Activated T-helper 1 cell treated with anti-CD3 and anti-CD28 coated beads, Interleukin-12 subunit alpha, Interleukin-12 subunit beta, Interleukin-2, Interleukin-4 antibody, amounts not matched to agents 30 ng/mL and 10 ng/mL and 1 ng/mL, durations not matched to agents 14 hours and 24 hours and 36 hours (primary cell): ENCODE measurements at places on chromosomes 7 and 10.

DNA sequence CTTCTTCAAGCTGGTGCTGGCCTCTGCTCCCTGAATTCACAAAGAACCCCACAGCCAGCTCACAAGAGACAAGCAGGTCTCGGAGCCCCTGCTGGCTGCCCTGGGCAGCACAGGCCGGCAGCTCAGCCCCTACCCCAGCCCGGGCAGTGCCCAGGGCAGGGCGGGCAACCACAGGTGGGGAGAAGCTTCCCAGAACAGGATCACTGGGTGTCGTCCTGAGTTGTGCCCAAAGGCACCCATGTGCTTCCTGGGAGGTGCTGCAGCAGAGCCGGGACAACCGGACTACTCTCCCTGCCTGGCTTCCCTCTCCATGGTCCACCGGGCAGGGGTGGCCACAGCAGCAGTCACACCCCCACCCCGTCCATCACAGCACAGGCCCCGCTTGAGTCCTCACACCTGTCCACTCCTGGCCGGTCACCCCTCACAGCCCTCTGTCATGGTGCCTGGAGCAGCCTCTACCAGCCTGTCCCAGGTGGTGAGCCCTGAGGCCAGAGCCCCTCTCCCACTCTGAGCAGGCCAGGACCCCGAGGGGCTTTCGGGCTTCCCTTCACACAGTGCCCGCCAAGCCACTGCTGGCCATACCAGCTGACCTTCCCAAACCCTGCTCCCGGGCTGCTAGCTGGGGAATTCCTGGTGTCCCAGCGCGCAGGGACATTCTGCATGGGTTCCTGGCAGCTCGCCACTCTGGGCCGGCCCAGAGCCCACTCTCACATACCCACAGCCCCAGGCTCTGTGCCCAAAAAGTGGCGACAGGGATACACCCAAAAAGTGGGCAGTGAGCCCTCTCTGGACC is 3.1 kb downstream of the RASGEF1A start:
- H3K27ac ChIP-seq: no peak overlapping the region
- no peak overlapping the region for H3K4me3 ChIP-seq
- no peaks in the 10 kb centered on the region for H3K36me3 ChIP-seq
- DNase-seq: no peak

DNA sequence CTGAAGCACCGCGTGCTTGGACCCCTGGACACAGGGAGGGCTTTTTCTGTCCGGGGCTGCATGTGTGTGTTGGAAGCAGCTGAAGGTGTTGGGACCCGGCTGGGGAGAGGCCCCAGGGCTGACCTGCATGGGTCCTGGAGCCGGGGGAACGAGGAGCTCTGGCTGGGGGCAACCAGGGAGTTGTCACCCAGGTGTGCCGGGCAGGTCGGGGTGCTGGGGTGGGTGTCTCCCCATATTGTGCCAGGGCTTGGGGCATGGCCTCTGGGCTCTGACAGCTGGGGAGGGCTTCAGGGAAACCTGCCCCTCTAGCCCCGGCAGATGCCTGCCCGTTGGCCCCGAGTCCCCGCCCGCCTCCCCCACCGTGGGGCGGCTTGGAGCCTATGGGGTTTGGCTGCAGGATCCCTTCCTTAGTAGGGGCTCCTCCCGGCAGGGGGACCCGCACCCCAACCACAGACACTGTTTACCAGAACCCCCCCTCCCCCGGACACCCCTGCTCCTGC is 42.3 kb downstream of the UNCX start:
- H3K27me3 ChIP-seq: no peaks in the 10 kb centered on the region
- H3K4me3 ChIP-seq: no peak overlapping the region
- H3K27ac ChIP-seq: no peak overlapping the region

- H3K4me3 ChIP-seq: no peak overlapping the region
- peaks cover 8% of the 10 kb centered on the region for H3K27me3 ChIP-seq
- no peaks in the 10 kb centered on the region for H3K36me3 ChIP-seq
- no peak overlapping the region for H3K27ac ChIP-seq
- H3K4me1 ChIP-seq: no peaks in the 10 kb centered on the region
Observed at GRCh38 chr10:7625836-7626235, 40.9 kb downstream of the ITIH5 start.

DNA sequence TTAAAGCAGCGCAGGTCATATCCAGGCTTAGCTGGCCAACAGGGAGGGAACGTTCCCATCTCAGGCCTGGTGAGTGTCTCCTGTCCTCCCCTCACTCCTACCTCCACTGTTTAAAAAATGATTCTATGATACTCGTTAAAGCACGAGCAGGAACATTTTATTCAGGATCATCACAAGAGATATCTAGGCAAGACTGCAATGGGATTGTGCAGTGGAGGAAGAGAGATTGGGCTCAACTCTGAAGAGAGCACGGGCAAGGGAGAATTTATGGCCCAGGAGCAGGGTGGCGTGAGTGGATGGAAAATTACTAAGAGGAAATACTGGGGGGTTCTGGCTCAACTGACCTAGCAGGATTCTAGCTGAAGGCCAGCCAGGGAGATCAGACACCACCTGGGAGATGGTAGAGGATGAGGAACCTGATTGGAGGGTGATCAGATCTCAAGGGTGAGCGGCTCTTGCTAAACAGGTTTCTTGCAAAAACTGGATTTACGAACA is 9.0 kb upstream of the HSPB1 start:
- no peaks in the 10 kb centered on the region for H3K36me3 ChIP-seq
- peaks cover 7% of the 10 kb centered on the region for H3K27me3 ChIP-seq
- peaks cover 20% of the 10 kb centered on the region for H3K4me1 ChIP-seq

DNA sequence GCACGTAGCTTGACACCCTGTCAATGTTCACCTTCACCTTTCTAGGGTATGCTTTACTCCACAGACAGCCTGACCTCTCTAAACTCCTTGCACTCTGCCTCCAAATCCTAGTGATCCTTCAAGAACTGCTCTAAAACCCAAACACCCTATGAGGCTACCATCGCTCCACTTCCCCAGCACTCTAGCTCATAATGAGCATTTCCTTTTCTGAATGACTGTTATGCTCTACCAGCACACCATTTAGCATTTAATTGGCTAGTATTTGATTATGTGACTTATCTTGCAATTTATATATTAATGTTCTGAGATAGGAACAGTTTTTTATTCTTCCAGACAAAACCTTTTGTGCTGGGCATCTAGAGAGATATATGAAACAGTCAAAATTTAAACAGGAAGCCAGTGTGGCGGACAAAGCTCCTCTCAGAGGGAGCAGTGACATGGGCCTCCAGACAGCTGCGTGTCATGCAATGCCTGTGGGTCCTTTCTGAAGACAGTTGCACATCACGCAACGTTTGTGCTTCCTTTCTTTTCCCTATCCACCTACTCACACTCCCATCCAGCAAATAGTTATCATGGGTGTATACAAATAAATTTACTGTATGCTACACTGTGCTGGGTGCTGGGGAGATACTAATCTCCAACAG is 86.3 kb downstream of the ALOX5 start:
- H3K27me3 ChIP-seq: no peaks in the 10 kb centered on the region
- H3K36me3 ChIP-seq: peaks cover 39% of the 10 kb centered on the region
- H3K4me3 ChIP-seq: no peak overlapping the region

GRCh38 chr10:56329961-56330360 is 31.1 kb downstream of the ZWINT start:
- no peaks in the 10 kb centered on the region for H3K4me1 ChIP-seq
- no peak overlapping the region for H3K4me3 ChIP-seq
- DNase-seq: no peak
- no peak overlapping the region for H3K27ac ChIP-seq
- H3K27me3 ChIP-seq: peaks cover 2% of the 10 kb centered on the region

DNA sequence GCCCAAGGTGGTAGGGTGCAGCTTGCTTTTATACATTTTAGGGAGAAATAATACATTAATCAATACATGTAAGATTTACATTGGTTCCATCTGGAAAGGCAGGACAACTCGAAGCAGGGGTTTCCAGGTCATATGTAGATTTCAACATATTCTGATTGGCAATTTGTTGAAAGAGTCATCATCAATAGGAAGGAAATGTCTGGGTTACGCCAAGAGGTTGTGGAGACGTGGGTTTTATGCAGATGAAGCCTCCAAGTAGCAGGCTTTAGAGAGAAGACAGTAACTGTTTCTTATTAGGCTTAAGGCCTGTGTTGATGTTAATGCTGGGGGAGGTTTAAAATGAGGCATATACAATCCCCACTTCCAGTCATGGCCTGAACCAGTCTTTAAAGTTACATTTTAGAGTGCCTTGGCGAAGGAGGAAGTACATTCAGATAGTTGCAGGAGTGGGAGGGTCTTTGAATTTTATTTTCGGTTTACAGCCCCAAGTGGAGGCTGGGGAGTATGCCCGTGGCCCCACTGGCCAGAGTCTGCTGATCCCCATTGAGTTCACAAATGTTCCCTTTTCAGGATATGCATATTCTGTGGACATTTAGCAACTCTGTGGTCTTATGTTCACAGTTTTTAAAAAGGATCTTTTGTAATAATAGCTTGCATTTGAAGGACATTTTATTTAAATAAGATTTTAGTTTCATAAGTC is 166.0 kb upstream of the GDF10 start:
- no peaks in the 10 kb centered on the region for H3K4me1 ChIP-seq
- no peak overlapping the region for H3K4me3 ChIP-seq
- no peak for DNase-seq

DNA sequence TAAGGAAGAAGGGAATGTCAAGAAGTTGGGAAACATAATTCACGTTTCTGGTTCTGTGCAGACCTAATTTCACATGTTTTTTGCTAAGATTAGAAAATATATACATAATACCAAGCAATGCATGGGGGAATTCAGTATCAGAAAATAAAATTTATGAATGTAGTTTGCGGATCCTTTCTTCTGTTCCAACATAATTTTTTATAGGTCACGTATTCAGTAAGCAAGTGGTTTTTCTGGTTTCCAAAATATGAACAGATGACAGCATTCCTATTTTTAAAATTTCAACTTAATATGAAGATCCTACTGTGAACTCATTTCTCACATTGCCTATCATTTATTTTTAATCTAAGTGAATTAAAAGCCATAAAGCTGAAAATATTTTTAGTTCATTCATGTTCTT is 560.0 kb upstream of the NRG3 start:
- H3K4me3 ChIP-seq: no peak overlapping the region
- DNase-seq: no peak
- H3K36me3 ChIP-seq: no peaks in the 10 kb centered on the region
- no peaks in the 10 kb centered on the region for H3K27me3 ChIP-seq
- no peak overlapping the region for H3K27ac ChIP-seq
- H3K4me1 ChIP-seq: no peaks in the 10 kb centered on the region

GRCh38 chr7:77238703-77239136 is 39.1 kb upstream of the FGL2 start:
- H3K27me3 ChIP-seq: no peaks in the 10 kb centered on the region
- peaks cover 23% of the 10 kb centered on the region for H3K4me1 ChIP-seq
- H3K4me3 ChIP-seq: no peak overlapping the region
- DNase-seq: no peak
- no peak overlapping the region for H3K27ac ChIP-seq
- H3K36me3 ChIP-seq: peaks cover 12% of the 10 kb centered on the region

GRCh38 chr7:54788664-54789063 is 29.7 kb upstream of the SEC61G start:
- peaks cover 15% of the 10 kb centered on the region for H3K27me3 ChIP-seq
- no peak overlapping the region for H3K27ac ChIP-seq
- H3K4me1 ChIP-seq: peaks cover 5% of the 10 kb centered on the region
- no peak for DNase-seq
- no peak overlapping the region for H3K4me3 ChIP-seq
- no peaks in the 10 kb centered on the region for H3K36me3 ChIP-seq

GRCh38 chr10:109275960-109276359 is 647.4 kb downstream of the XPNPEP1 start:
- H3K4me3 ChIP-seq: no peak overlapping the region
- no peaks in the 10 kb centered on the region for H3K36me3 ChIP-seq
- no peaks in the 10 kb centered on the region for H3K4me1 ChIP-seq
- H3K27me3 ChIP-seq: no peaks in the 10 kb centered on the region
- no peak overlapping the region for H3K27ac ChIP-seq
- no peak for DNase-seq

- H3K27me3 ChIP-seq: peaks cover 32% of the 10 kb centered on the region
- DNase-seq: peak; percentile 16
- no peak overlapping the region for H3K27ac ChIP-seq
- peak overlapping the region; percentile 56 for H3K4me3 ChIP-seq
Observed at GRCh38 chr10:55631071-55631654, 729.9 kb downstream of the ZWINT start.

GRCh38 chr10:110711382-110711781 is 67.2 kb downstream of the RBM20 start:
- H3K36me3 ChIP-seq: no peaks in the 10 kb centered on the region
- DNase-seq: no peak
- no peak overlapping the region for H3K4me3 ChIP-seq
- no peak overlapping the region for H3K27ac ChIP-seq
- no peaks in the 10 kb centered on the region for H3K4me1 ChIP-seq
